ENCODE measurements at places on chromosomes 1 and 21.
A peak's percentile ranks its signal among the peaks of the same experiment; 100 is the strongest.

- no peak for DNase-seq
Observed at GRCh38 chr1:161287482-161288054, 22.2 kb downstream of the MPZ start.

DNA sequence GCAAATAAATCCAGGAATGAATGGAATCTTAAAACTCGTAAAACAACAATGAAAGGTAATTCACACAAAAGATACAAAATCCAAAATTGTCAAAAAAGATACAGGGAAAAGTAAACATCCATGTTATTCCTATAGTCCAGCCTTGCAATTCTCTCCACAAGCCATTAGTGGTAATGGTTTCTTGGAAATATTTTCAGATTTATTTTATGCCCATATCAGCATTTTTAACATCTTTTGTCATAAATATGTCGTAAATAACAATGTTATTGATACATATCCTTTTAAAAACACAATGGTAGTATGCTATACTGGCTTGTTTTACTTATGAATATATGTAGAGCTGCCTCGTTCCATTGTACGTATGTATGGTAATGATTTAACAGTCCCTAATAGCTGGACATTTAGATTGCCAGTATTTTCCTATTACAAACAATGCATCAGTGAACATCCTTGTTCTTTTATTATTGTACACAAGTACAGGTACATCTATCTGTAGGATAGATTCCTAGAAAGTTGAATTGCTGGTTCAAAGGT is 30.6 kb downstream of the DNTTIP2 start:
- no peak for DNase-seq

GRCh38 chr21:41520560-41521442 is 12.8 kb upstream of the TMPRSS2 start:
- no peak for DNase-seq

DNA sequence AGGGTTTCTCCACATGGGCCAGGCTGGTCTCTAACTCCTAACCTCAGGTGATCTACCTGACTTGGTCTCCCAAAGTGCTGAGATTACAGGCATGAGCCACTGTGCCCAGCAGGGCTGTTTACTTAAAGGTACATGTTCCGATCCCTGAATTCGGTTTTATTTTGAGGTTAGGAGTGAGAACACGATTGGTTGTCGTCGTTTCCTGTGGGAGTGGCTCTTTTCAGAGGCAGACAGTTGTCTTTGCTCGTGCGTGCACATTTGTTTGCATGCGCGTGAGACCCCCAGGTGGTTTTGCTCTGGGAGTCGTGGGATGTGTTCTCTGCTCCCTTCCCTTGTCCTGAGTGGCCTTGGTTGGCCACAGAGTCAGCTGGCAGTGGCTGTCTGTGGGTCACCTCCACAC is 60.2 kb downstream of the SKI start:
- no peak for DNase-seq

GRCh38 chr21:16522548-16522947 is 792.8 kb downstream of the USP25 start:
- DNase-seq: no peak

DNA sequence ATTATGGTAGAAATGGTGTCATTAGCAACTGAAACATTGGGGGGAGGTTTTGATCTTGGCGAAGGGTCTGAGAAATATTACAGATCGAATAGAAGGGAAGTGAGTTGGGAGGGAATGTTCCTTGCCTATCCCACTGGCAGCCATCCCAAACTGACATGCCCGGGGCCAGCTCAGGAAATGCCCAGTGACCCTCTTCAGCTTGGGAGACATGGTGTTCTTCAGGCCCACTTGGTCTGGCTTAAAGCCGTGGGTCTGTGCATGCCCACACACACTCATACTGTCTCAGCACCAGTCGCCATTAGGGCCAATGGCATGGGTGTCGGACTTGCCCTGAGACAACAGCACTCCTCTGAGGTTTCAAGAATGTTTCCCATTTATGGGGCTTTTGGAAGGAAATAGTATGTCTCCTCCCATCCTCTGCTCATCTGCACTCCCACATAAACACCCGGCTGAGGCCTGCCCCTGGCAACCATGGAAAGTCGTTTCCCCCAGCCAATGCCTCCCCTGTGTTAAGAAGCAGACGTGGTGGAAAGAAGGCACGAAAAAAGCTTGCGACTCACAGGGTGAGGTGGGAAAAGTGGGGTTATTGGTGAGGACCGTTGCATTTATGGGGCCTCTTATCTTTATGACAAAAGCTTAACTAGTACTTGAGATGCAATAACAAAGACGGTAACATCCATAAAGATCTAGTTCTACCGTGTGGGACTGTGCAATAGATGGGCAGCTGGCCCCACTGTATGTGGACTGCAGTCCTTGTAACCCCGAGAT is 2.0 kb downstream of the RNF186 start:
- DNase-seq: no peak

- DNase-seq: no peak
Observed at GRCh38 chr1:230236301-230237008, 169.4 kb downstream of the GALNT2 start.

GRCh38 chr1:44970317-44970716 is 16.1 kb downstream of the EIF2B3 start:
- DNase-seq: peak; percentile 33

GRCh38 chr1:90176530-90176929 is 181.6 kb downstream of the ZNF326 start:
- no peak for DNase-seq

DNA sequence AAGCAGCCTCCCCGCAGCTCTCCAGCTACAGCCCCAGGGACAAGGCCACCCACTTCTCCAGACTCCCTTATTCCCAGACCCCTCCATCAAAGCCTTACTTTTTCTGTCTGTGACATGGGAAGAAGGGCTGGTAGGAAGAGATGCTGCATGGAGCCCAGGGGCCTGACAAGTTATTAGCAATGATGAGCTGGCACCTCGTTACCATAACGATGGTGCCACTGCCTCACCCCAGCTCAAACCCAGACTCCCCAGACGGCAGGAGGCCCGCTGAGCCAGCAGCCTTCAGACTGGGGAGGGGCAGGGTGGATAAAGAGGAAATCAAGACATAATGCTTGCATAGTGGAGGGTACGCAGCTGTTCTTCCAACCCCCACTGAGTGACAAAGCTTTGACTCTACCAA is 3.3 kb downstream of the DLGAP3 start:
- no peak for DNase-seq

DNA sequence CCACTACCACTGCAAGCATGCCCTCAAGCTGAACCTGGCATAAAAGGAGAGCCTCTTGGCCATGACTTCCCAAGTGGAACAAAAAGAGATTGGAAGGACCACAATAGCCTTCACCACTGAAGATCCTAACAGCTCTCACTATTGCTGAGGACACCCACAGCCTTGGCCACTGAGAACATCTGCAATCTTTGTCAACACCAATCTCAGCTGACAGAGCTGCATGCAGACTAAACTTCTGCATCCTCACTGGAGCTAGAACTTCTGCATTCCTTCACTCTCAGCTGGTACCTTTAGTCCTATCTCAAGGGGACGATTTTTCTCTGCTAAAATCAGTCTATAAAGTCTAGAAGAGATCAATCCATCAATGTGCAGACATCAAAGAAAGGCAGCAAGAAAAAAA is 8.3 kb upstream of the FCRL2 start:
- DNase-seq: no peak

DNA sequence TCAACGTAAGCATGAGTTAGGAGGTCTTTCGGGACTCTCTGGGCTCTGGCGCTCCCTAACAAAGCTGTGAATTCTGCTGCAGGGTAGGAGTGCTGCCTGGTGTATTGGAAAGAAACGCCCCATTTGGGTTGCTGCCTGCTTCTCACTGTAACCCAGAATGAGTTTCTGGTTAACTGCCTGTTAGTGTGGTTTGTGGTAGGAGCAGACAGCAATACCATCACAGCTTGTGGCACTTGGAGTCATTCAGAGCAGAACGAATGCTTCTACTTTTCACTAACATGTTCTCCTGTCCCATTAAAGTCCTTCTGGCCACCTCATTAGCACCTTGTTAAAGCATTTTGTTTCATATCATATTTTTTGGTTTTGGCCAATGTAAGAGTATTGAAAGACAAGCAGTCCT is 18.1 kb downstream of the MAP3K7CL start:
- no peak for DNase-seq

GRCh38 chr1:63663873-63664272 is 70.7 kb downstream of the PGM1 start:
- no peak for DNase-seq

GRCh38 chr1:84785271-84786036 is 95.2 kb upstream of the SSX2IP start:
- DNase-seq: no peak

GRCh38 chr1:229058111-229058561 is 212.8 kb upstream of the RAB4A start:
- DNase-seq: no peak

DNA sequence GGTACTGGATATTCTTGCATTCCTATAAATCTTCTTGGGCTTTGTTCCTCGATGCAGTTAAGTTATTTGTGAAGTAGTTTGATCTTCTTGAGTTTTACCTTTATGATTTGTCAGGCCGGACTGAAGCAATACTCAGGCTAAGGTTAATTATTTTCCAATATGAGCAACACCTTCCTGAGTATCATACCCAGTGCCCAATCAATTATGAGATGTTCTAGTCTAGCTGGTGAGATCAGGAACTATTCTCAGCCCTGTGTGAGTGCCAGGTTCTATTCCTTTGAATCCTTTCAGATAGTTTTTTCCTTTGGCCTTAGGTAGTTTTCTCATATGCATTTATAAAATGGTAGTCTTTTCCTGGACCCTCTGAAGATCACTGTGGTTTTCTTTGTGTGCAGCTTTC is 92.5 kb downstream of the SCMH1 start:
- no peak for DNase-seq

DNA sequence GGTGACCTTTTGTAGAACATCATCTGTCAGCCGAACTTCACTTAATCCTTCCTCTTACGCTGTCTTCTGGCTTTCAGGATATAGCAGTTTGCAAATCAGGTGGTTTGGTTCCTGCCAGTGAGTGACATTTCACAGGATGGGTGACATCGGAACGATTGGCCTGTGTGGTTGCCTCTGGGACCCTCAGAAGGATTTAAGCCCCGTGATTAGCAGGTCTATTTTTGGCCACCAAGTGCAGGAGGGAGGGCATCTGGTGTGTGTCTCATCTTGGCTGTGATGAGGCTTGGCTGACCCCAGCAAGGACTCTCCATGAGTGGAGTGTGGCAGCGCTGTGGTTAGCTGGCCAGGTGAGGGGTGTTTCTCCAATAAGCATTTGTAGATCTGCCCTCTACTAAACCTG is 407.6 kb upstream of the VAMP3 start:
- DNase-seq: no peak

DNA sequence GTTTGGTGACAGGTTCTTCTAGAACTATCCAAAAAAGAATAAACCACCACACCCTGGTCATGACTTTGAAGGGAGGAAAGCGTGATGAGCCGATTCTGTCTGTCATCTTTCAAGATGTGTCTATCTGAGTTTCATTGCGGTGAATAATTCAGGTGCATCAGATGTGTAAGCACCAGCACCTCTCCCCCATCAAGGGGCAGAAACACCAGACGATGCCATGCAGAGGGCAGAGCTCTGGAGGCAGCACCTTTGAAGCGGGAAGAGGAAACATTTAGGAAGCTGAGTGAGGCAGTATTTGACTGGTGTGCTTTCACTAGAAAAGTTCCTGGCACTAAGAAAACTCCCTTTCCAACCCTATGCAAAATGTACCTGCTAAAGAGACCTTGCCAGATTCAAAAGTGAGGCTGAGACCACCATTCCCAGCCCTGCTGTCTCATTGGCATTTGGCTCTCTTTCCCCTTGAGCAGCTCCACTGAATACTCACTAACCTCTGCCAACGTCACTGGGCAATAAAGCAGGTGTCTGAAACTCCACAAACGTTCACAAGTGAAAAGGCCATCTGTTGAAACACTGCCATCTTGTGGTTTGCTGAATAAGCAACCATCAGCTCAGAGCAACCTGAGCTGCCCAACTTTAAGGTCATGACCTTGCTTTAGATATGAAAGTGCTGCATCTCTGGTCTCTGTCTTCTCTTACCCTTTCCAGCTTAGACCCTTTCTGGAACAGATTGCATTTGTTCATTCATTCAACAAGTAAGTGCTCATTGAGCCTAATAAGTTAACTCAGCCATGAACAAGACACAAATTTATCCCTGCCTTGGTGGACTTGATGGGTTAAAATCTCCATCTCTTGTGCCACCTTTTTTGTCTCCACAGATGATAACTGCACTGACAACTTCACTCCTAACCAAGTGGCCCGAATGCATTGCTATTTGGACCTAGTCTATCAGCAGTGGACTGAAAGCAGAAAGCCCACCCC is 228.6 kb downstream of the PAPPA2 start:
- peak; percentile 52 for DNase-seq

GRCh38 chr1:228016653-228017355 is 10.0 kb downstream of the WNT3A start:
- no peak for DNase-seq

All from dermis blood vessel endothelial cell (primary cell).